Activated CD4-positive, alpha-beta T cell treated with anti-CD3 and anti-CD28 coated beads, Interleukin-10, Interleukin-2, amounts not matched to agents 100 ng/mL and 50 ng/mL, durations not matched to agents 16 hours and 8 hours (primary cell): ENCODE measurements at places on chromosomes 2 and 18.

DNA sequence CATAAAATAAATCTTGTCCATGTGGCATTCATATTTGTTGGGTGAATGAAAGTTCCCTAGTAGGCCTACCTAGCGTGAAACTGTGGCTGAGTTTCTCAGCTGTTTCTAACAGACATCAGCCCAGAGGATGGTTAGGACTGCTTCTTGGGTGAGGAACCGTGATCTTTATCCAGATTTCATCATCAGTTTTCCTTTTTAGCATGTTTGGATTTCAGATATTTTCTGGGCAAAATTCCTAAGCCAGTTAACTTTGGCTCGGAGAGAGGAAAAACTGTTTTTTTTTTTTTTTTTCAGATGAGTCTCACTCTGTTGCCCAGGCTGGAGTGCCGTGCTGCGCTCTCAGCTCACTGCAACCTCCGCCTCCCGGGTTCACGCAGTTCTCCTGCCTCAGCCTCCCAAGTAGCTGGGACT is 53.5 kb downstream of the DGKD start:
- no peak for DNase-seq

GRCh38 chr18:11661430-11661829 is 27.6 kb upstream of the GNAL start:
- DNase-seq = no peak

- no peak for DNase-seq
Observed at GRCh38 chr2:179995741-179996515, 11.2 kb downstream of the CWC22 start.

- no peak for DNase-seq
Observed at GRCh38 chr2:180324182-180324581, 317.1 kb upstream of the CWC22 start.

DNA sequence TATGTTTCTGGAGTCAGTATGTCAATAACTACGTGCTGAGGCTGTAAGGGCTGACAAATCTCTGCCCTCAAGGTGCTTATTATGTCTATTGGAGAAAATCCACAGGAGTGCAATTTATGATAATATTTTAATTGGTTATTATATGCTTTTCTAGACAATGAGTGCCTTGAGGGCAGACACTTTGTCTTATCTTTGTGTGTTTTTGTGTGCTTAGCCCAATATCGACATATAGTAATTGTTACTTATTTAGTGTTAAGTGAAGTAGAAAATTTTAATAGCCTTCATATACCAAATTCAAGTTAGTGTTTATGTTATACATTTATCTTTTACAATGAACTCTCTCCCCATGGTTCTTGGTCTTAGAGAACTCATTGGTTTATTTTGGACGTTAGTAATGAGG is 118.9 kb downstream of the WDR7 start:
- no peak for DNase-seq
